ENCODE measurements at places on chromosomes 16 and 17. TPM values are rescaled to one million over a fixed set of nuclear protein-coding genes. Genes with fewer than 3 reads are reported as not detected.

TMEM88 gene
- 21.0 TPM for total RNA-seq

FLOT2 gene
- total RNA-seq, result 46.0 TPM

ETV4 gene
- 0.44 TPM for total RNA-seq

P2RX5 gene
- 40.5 TPM for total RNA-seq

KIF18B gene
- 0.17 TPM for total RNA-seq

TRPV2 gene
- 5.9 TPM for total RNA-seq

DLX4 gene
- total RNA-seq, result not detected

B9D1 gene
- 4.7 TPM for total RNA-seq

KCNJ16 gene
- total RNA-seq, result not detected

CCDC102A gene
- total RNA-seq, result 2.1 TPM

NPIPB6 gene
- total RNA-seq, result 0.76 TPM

FGF11 gene
- total RNA-seq, result 10.2 TPM

CD300LB gene
- total RNA-seq, result not detected

ABCC11 gene
- 0.22 TPM for total RNA-seq

PCTP gene
- 24.8 TPM for total RNA-seq

TP53I13 gene
- 13.3 TPM for total RNA-seq

EIF3CL gene
- 25.5 TPM for total RNA-seq

MT3 gene
- 10.5 TPM for total RNA-seq

STX1B gene
- 0.64 TPM for total RNA-seq

CDH1 gene
- total RNA-seq, result 0.24 TPM

CCL5 gene
- 0.77 TPM for total RNA-seq

TEKT5 gene
- not detected for total RNA-seq

MT1E gene
- 44.1 TPM for total RNA-seq

PLEKHM1 gene
- total RNA-seq, result 47.6 TPM

RFWD3 gene
- total RNA-seq, result 6.9 TPM

MEIOB gene
- total RNA-seq, result not detected

PCGF2 gene
- 7.5 TPM for total RNA-seq

SUZ12 gene
- total RNA-seq, result 9.7 TPM

RAMP2 gene
- 39.8 TPM for total RNA-seq

Measured in psoas muscle (tissue), 8 donors.